ENCODE measurements at places on chromosomes 7 and 10.

DNA sequence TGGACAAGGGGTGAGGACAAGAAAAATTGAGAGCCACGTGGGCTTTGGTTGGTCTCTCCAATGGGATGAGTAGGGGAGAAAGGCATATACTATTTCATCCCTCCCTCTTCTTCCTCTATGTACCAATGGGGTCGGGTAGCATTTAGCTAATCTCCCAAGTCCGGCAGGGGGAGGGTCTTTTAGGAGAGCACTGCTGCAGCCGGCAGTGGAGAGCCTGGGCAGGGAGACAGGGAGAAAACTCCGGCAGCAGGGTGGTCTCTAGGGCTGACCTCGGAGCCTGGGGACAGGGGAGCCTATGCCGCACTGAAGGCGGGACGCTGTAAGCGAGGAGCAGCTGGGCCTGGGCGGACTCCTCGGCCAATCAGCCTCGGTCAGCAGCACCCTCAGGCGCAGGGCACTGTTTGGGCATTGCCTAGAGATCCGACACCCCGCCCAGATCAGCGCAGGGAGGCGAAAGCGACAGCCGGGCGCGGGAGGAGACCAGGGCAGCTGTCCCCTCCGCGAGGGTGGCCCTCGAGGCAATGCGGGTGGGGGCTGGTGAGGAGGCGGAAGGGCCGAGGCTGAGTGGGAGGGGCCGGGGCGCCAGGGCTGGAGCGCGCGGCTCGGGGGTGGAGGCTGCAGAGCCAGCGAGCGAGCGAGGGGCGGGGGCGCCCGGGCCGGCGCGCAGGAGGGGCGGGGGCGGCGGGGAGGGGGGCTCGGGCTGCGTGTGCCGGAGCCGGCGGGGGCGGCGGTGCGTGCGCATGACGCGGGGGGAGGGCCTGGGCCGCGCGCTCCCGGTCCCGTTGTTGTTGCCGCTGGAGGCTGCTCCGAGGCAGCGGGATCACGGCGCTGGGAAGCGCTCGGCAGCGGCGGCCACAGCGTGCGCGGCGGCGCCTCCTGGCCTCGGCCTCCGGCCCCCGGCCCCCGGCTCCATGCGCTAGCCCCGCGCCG, at the start of gene AGAP3:
Gene AGAP3 (plus strand): TSS at position 785 of the 930 bp plus-strand sequence. CDS start 267 bp downstream, outside the sequence.
- DNase-seq: peak; percentile 88

- no peak for DNase-seq
Observed at GRCh38 chr7:40223451-40224127, 88.8 kb downstream of the SUGCT start.

- peak; percentile 66 for DNase-seq
Observed at GRCh38 chr7:122887198-122887597, 938 bp upstream of the CADPS2 start.

DNA sequence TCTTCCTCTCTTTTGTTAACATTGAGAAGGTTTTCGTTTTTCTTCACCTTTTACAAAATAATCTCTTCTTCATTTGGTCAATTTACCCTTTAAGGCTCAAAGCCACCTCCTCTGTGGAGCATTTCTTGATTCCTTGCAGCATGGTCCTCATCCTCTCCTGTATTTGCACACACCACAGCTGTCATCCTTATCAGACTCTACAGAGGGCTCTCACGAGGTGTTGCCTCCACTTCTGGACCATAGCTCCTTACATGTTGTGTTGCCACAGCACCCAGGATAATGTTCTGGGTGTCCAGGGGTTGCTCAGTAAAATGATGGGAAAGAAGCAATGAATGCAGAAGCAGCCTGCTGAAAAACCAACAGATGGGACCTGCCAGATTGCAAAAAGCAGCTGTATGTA, 192.8 kb downstream of the SH2D4B start:
- no peak for DNase-seq

DNA sequence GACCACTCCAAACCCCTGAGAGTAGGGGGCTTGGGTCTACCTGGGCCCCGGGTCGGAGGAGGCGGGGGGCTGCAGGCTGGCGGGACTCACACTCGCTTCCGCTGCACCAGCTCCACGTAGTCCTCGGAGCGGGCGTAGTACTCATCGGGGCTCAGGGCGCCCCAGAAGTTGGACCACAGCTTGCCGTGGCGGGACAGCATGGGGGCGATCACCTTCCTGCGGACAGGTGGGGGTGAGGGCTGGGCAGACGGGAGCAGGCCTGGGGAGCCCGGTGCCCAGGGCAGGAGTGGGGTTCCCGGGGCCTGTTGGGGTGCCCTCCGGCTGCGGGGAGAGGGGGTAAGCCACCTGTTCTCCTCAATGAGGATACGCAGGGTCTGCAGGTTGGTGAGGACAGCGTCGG, 5.9 kb downstream of the PLOD3 start:
- no peak for DNase-seq

- no peak for DNase-seq
Observed at GRCh38 chr7:73851410-73852338, 9.3 kb upstream of the TMEM270 start.

- DNase-seq: peak; percentile 87
Observed at GRCh38 chr7:154794147-154794780, 208.7 kb downstream of the PAXIP1 start.

- no peak for DNase-seq
Observed at GRCh38 chr10:91242940-91243339, 22.5 kb downstream of the PCGF5 start.

DNA sequence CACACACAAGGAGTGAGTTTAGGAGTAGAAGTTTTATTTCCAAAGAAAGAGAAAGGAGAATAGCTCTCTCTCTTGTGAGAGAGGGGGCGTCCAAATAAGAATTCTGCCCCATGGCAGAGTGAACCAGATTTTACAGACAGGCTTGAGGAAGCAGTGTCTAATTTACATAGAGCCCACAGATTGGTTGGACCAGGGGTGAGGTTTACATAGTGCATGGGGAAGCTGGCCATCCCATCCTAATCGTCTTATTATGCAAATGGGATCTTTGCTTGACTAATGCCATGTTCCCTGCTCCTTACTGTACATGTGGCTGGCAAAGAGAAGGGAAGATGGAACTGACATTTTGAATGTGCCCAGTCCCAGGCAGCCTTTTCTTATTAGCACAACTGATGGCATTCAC, 60.0 kb upstream of the ACSM6 start:
- no peak for DNase-seq

- DNase-seq: no peak
Observed at GRCh38 chr10:29412485-29412884, 123.6 kb downstream of the LYZL1 start.

- no peak for DNase-seq
Observed at GRCh38 chr7:112970771-112971170, 115.9 kb downstream of the GPR85 start.

DNA sequence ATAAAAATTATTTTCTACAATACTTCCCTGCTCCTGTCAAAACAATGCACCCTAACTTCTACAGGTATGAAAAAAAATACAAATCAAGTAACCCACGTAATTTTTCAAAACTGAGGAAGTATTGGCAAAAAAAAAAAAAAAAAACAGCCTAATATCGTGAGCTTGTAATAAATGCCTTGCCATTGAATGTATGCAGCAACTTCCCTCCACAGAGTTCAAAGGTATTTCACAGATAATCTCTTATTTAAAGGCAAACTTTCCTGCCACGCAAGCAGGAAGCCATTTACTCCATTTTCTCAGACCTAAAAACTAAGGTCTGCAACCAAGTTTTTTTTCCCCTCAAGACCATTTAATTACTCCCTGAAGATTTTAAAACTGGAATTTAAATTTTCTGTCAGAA, 642 bp upstream of the AGR2 start:
- no peak for DNase-seq

GRCh38 chr7:27130540-27131389, at the start of gene HOXA4:
Gene HOXA4, minus strand, starts transcription at chr7:27130757. Its CDS starts 24 bp downstream, at chr7:27130733.
- peak; percentile 88 for DNase-seq

GRCh38 chr7:40356312-40356711, 221.5 kb downstream of the SUGCT start:
- no peak for DNase-seq

DNA sequence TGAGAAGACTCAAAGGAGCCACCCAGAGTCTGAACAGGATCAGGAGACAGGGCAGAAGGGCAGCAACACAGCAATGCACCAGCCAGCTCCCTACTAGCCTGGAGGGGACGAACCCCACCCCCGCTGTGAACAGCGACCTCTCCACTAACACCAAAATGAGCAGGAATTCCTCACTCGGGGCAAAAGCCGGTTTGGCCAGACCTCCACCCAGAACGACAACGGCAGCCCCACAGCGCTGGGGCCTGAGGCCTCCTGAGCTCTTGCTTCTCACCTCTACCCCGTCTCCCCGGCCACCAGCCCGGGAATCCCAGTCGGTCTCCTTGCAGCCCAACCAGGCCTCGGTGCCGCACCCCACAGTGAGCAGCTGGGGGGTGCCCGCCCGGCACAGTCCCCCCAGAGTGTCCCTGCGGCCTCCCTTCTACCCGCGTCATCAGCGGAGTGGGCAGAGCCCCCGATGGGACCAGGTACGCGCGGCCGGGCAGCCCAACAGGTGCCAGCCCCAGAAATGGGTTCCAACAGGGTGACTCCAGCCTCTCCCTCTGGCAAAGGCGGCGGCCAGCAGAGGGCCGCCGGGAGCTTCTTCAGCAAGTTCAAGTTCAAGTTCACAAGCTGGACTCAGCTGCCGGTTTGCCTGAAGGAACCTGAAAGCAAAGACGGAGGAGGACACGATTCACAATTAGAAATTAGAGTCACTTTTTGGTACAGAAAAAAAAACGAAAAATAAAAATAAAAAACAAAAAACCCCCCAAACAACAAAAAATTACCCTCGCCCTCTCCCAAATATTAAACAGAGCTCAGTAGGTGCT, 129.0 kb downstream of the MARCHF5 start:
- peak; percentile 80 for DNase-seq

- DNase-seq: no peak
Observed at GRCh38 chr7:51607447-51607846, 290.8 kb upstream of the COBL start.

GRCh38 chr7:51142741-51143385, 173.7 kb downstream of the COBL start:
- DNase-seq: no peak

GRCh38 chr7:74498996-74499834, 45.5 kb downstream of the GTF2IRD1 start:
- DNase-seq: no peak

DNA sequence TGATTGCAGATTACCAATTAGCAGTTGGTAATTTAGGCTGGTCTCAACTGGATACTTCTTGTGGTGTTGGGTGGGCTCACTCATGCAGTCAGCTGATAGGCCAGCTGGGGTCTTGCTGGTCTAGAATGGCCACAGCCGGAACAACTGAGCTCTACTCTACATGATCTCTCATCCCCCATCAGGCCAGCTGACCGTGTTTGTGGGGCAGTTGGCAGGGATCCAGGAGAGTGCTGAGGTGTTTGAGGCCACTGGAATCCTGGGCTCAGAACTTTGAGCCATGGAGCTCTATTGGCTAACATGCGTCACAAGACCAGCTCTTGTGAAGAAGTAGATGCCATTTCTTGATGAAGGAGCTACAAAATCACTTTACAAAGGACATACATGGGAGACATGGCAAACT, 242.4 kb downstream of the GFRA1 start:
- DNase-seq: no peak

DNA sequence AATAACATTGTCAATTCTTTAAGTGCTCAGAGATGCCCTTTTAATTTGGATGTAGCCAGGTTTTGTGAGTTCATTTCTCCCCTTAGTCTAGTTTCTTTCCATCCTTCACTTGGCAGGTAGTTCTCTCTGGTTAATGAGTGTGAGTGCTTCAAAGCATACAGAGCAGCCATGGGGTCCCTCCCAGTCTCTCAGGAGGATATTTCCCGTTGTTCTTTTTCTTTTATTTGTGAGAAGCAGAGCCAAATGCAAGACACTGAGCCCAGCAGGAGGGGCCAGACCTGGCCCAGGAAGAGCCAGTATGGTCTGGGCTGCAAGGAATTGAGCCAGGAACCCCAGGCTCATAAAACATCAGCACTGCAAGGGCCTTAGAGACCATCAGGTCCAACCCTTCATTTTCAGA, 52.4 kb downstream of the PLCE1 start:
- no peak for DNase-seq

GRCh38 chr10:76469675-76470074, 1038.3 kb downstream of the LRMDA start:
- no peak for DNase-seq

DNA sequence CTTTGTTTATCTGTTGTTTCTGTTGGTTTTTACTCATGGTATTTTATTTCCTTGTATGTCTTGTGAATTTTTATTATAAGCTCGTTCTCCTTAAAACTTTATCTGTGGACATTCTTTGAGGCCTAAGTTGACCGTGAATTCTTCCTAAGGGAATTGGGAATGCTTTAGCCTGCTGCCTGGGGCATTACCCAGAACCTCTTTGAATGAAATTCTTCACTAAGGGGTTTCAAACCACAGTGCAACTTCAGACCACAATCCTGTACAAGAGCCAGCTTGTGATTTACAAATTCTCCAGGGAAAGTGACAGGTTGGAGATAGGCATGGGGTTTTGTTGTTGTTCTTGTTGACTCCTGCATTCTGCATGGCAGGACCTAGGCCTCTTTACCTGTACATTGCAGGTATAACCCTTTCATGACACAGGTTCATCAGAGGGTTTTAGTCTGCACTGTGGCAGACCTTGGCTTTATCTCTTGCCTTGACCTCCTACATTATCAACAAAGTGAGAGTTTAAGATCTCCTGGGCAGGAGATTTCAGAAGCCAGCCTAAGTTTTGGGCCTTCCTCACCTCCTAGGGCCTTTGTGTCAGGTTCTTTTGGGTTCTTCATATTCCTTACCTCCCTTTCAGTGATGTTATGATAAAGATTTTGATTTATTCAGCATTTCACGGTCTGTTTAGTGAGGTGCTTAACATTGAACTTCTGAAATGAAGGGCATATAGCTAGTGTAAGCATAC, 70.2 kb downstream of the ABCC2 start:
- DNase-seq: no peak

- peak; percentile 71 for DNase-seq
Observed at GRCh38 chr10:76311752-76312636, 880.6 kb downstream of the LRMDA start.

DNA sequence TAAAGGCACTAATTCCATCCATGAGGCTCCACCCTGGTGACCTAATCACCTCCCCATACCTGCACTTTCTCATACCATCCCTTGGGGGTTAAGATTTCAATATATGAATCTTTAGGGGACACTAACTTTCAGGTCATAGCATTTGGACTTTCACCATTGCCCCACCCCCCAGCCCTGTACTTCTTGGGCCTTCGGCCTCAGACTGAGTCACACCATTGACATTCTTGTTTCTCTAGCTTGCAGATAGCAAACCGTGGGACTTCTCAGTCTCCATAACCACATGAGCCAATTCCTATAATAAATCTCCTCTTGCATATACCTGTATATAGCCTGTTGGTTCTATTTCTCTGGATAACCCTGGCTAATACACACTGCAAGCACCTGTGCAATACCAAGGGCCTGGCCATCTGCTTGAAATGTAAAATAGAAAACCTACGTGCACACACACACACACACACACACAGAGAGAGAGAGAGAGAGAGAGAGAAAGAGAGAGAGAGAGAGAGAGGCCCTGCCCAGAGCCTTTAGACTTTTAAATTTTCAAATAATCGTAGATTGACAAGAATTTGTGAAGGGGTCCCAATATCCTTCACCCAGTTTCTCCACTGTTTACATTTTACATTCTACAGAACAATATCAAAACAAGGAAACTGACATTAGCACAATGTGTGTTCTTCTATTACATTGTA, 25.3 kb downstream of the ANXA8 start:
- no peak for DNase-seq

- DNase-seq: no peak
Observed at GRCh38 chr7:1531979-1532455, 1.5 kb downstream of the MAFK start.

GRCh38 chr10:11533328-11533781, 78.1 kb downstream of the USP6NL start:
- DNase-seq: no peak

Measured in H9 (cell line).